ENCODE measurements at places on chromosomes 1 and 21.
A peak's percentile ranks its signal among the peaks of the same experiment; 100 is the strongest.

DNA sequence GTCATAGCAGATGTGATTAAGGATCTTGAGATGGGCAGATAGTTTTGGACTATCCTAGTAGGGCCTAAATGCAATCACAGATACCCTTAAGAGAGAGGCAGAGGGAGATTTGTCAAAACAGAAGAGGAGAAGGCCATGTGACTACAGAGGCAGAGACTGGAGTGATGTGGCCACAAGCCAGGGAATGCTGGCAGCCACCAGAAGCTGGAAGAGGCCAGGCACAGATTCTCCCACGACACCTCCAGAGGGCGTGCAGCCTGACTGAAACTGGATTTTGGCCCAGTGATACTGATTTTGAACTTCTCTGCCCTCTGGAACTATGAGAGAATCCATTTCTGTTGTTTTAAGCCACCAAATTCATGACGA lies 52.1 kb upstream of the EPS8L3 start:
- DNase-seq, result no peak

DNA sequence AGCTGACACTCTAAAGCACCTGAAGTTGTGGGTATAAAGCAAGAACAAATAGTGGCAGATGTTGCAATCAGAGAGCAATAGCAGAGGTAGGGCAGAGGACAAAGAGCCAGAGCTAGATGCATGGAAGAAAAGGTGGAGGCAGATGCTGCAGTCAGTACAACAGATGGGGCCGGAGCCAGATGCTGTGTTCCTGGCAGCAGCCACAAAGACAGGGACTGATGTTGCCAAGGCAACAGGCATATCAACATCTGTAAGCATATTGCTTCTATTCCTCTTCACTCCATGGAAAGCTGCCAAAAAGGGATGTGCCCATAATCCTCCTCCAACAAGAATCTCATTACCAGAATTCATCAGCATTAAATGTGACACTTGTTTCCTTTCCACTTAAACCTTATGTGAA lies 108.0 kb downstream of the TNNI3K start:
- peak; percentile 68 for DNase-seq

DNA sequence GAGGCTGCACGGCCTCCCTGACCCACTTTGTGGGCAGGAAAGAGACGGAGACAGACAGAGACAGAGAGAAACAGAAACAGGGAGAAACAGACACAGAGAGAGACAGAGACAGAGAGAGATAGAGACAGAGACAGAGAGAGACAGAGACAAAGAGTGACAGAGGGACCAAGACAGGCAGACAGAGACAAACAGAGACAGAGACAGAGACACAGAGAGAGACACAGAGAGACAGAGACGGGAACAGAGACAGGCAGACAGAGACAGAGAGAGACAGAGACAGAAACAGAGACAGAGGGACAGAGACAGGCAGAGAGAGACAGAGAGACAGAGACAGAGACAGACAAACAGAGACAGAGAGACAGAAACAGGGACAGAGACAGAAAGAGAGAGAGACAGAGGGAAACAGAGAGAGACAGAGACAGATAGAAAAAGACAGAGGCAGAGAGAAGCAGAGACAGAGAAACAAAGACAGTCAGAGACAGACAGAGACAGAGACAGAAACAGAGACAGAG lies 3.1 kb downstream of the COL6A1 start:
- DNase-seq, result no peak

DNA sequence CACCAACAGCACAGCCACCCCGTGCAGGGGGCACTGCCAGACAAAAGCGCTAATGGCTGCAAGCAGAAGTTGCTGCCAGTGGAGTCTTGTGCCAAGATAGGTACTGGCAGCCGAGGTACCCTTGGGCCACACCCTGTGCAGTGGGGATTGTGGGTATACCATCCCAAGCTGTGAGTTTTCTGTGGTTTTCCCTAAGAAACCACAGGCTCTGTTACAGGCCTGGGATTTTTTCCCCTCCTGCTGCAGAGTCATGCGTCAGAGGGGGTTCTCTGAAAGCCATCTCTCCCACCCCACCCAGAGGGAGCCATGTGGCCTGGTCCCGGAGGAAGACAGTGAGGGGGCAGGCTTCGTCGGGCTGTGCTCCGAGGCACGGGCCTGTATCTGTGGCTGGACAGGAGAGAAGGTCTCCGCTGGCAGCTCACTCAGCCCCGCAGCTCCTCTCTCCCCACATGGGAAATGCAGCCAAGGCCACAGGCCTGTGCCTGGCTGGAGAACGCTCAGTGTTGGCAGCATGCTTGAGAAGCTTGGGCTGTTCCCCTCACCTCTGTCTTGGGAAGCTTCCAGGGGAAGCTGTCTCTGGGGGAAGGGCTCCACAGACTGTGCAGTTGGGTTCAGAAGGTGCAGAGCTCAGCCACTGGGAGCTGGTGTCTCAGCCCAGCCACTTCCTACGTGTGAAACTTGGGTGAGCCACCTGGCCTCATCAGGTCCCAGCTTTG lies 42.5 kb downstream of the NEK2 start:
- no peak for DNase-seq

- DNase-seq, result no peak
Observed at GRCh38 chr1:228226956-228227791, 19.3 kb downstream of the OBSCN start.

GRCh38 chr21:32206631-32207405 lies 72.0 kb downstream of the MIS18A start:
- DNase-seq, result no peak

GRCh38 chr1:55524006-55524405 lies 308.8 kb upstream of the USP24 start:
- DNase-seq, result no peak

DNA sequence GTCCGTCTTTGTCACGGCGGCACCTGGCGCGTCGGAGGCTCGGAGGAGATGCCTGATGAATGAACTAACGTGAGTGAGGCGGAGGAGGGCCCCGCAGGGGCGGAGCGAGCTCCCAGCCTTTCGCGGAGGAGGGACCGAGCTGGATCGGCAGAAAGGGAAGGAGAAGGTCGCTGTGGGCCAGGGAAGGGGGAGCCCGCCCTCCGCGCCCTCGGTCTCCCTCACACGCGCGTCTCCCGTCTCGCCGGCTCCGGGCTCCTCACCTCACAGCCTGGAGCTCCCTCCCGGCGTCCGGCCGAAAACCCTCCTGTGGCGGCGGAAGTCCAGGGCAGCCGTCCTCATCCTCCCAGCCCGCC lies 519 bp downstream of the ZNF496 start:
- peak; percentile 93 for DNase-seq

GRCh38 chr1:20992322-20993056 lies 184.2 kb downstream of the EIF4G3 start:
- DNase-seq, result no peak

GRCh38 chr21:17580319-17580718 lies 32.4 kb downstream of the BTG3 start:
- DNase-seq, result no peak

GRCh38 chr1:23452011-23452411 lies 27.5 kb upstream of the TCEA3 start:
- no peak for DNase-seq

DNA sequence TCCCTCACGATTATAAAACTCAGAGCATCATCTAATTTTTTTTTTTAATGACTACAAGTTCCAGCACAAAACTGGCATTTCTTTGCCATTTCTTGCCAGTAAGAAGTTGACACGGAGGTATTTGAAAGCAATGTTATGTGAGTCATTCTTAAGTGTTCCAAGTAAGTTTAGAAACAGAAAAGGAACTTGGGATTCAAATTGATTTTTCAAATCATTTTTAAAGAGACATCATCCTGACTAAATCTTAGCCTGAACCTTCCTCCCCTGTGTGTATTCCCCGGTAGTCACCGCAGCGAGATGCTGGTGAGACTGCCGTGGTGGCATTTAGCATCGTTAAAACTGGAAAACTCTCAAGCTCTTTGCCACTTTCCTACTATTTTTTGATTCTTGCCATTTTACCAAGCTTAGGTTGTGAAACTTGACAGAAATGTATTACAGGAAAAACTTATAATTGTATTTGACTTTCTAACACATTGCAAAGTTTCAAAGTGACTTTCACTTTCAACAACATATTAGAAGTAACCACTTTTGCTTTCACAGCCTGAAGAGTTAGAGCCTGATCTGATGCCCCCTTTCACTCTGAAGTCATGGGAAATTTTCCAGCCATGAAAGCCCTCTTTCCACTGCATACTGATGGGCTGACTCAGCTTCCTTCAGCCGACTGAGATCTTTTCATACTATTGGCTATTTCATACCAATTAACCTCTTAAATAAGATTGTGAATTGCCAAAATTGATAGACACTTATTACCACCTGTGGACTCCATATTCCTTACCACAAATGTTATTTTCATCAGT lies 61.4 kb downstream of the OLFML2B start:
- DNase-seq, result no peak

GRCh38 chr1:214455479-214455878 lies 95.9 kb downstream of the PTPN14 start:
- DNase-seq, result no peak

DNA sequence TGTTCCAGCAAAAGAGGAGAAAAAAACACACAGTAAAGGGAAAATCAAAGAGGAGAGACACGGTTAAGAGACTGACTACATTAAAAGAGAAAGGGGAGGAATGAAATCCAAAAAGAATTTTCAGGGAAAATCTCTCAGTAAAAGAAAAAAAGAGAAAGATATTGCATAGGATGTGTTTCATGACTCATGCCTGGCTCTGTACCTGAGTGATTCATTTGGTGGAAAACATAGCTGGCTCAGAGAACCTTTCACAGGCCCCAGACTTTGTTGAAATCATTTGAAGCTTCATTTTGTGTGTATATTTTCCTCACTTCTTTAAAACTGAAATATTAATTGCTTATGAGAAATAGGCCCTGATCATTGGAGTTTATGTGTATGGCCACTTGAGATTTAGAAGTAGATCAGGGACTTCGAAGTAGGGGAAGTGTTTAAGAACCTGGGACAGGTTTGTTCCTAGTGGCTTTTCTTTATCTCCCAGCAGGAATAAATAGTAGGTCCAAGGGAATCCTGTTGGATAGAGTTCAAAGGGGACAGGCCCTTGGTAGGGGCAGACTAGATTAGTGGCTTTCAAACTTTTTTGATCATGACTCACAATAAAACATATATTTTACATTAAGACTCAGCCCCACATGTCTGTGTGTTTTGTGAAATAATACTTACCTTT lies 239.1 kb upstream of the SGIP1 start:
- DNase-seq, result no peak

DNA sequence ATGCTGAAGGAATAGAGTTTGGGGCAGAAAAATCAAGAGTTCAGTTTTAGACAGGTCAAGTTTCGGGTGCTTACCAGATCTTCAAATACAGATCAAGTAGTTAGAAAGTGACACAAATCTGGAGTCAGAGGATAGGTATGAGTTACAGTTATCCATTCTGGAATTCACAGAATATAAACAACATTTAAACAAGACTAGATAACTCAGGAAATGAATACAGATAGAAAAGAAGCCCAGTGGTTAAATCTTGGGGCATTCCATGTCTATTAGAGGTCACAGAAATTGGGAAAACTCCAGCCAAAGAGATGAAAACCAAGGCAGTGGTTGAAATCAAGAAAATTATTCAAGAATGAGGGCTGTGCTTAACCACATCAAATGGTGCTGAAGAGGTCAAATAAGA lies 187.0 kb upstream of the HP1BP3 start:
- DNase-seq, result no peak

DNA sequence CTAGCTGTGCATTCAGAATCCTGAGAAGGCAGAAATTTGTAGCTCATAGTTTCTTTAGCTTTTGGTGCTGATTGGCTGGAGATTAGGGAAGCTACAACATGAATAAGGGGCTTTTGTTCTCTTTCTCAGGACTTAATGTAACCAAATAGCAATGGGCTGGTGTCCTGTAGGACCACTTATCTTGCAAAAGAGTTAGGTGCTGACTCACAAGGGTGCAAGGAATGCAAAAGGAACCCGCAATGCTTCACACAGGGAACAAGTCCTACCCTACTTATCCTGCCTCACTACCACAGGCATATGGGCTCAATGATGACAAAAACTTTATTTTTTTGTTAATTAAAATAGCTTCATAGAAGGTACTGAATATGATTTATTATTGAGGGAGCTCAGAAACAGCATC lies 541.5 kb downstream of the AMY1C start:
- DNase-seq, result no peak

GRCh38 chr1:115613767-115614166 lies 28.0 kb upstream of the VANGL1 start:
- no peak for DNase-seq

GRCh38 chr1:90400131-90400530 lies 317.0 kb downstream of the BARHL2 start:
- DNase-seq, result no peak

DNA sequence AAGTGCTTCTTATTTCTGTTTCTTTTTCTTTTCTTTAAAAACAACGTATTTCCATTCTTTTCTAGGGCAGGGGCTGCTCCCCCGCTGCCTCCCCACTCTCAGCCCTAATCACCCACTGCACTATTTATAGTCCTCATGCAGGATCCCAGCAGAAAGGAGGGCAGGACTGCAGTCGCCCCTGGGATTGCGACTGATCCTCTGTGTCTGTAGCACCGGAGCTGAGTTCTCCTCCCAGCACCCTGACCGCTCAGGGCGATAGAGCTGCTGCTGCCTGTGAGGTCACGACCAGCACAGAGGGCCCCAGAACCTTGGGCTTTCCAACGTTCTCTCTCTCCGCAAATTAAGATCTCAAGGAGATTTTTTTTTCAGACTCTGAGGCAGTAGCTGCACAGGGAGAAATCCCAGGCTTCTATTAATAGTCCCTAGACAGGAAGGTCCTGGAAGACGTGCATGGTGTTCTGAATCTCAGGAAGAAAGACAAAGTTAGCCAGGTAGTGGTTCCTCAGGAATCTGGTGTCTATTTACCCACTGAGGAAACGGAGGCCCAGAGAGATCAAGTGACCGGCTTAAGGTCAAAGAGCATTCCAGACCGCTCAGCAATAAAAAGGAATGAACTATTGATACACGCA lies 46.8 kb downstream of the PRAMEF20 start:
- no peak for DNase-seq

DNA sequence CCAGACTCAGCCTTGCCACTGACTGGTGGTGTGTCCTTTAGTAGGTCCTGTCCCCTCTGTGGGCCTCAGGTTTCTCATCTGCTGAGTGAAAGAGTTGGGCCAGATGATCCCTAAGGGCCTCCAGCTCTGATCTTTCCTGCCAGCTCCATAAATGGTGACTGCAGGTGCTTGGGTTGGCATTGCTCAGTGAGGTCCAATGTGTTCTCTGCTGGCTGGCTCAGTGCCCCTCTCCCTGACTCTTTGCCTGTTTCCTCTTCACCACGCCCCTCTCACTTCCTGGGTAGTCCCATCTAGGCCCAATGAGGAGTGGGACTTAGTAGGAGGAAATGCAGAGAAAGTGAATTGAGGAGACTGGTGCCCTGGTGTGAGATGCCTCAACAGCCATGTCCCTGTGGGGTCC lies 36.6 kb downstream of the UBE2T start:
- DNase-seq, result no peak

- no peak for DNase-seq
Observed at GRCh38 chr1:64842224-64842623, 97.3 kb downstream of the RAVER2 start.

GRCh38 chr1:213180833-213181232 lies 129.8 kb downstream of the RPS6KC1 start:
- no peak for DNase-seq

All from NCI-H146 (cell line).